ENCODE measurements at places on chromosomes 2 and 18.

GRCh38 chr2:97932975-97933662 is 62.6 kb downstream of the TMEM131 start:
- DNase-seq, result no peak

DNA sequence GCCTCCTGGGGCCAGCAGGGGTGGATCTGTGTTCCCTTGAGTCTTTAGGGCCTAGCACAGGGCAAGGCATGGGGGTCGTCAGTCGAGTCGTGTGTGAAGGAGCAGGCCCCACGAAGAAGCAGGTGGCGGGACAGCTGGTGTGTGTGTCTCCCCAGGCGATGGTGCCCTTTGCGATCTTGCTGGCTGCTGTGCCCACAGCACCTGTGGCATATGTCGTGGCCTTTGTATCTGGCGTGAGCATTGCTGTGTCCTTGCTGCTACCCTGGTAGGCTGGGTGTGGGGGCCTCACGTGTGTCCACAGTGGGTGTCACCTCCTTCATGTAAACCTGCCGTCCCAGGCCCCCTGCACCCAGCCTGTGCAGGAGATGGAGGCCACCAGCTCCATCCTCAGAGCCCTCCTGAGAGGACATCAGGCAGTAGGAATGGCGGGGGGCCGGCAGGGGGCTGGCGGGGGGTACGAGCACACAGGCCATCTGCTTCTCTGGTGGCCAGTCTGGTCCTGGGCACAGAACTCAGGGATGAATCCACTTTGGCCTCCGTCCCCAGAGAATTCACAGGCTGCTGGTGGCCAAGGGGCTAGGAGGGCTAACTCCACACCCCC is 13.2 kb downstream of the MFSD2B start:
- DNase-seq, result no peak

GRCh38 chr2:159450180-159450579 is 163.7 kb upstream of the WDSUB1 start:
- no peak for DNase-seq

- no peak for DNase-seq
These were observed 98.3 kb downstream of the ZNF804A start for GRCh38 chr2:184696644-184697043.

GRCh38 chr2:177551989-177552421 is 159.4 kb downstream of the AGPS start:
- DNase-seq, result no peak

- DNase-seq, result no peak
These were observed 99.7 kb downstream of the EIPR1 start for GRCh38 chr2:3277748-3278520.

DNA sequence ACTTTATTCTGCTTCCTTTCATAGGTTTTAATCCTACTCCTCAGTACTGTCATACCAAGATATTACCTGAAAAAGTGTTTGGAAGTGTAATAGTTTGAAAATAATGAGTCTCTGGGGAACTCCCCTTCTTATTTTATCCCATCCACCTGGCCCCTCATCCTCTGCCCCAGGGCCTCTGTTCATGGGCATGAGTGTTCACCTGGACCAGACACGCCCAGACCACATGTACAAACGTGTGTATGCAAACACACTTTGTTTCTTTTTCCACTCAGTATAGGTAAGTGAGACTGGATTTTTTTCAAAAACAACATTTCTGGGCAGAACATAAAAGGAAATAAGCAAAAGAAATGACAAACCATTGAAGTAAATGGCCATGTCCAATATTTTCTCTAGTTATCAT is 62.1 kb upstream of the THSD7B start:
- DNase-seq, result no peak

DNA sequence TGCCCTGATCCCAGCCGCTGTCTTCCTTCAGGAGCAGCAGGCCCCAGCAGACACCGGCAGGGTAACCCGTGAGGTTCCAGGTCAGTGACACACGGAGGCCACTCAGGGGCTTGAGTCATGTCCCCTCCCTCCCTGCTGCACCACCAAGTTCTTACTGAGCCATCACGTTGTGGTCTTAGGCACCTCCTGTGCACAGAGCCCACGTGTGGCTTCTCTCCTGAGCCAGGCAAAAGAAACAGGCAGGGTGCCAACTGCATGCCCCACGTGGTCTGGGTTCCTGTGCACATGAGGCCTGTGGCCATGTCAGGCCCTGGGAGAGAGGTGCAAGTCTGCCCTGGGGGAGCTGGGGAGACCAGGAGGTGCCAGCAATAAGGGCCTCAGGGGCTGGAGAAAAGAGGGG is 264.8 kb downstream of the KLHL29 start:
- DNase-seq, result no peak

DNA sequence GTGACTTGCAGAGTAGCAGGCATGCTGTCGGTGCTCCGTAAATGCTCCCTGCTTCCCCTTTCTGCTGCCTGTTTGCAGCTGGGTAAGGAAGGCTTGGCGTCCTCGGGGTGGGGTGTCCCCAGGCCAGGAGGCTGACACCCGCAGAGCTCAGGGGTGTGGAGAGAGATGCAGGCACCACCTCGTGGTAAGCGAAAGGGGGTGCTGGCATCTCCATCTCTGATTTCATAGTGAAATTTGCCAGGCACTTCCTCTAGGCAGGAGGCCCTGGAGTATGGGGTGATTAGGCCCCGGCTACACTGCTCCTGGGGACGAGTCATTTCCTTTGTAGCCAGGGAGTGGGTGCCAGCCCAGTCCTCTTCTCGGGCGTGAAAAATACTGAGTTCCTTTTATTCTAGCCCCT is 160.4 kb downstream of the KLHL29 start:
- DNase-seq, result no peak

DNA sequence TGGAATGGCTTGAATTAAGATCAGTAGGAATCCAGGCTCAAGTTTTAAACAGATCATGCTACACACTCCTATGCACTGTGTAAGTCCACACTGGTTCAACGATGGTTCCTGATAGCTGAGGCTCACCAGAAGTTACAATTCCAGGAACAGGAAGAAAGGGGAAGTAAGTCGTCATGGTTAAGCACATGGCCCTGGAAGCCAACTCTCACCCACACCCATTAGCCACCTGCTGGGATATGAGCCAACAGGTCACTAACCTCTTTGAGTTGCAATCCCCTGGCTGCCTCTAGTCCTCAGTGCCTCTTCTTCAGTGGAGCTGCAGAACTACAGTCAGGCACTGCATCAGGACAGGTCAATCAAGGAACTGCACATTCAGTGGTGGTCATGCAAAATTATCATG is 133.5 kb downstream of the TMEM182 start:
- no peak for DNase-seq

DNA sequence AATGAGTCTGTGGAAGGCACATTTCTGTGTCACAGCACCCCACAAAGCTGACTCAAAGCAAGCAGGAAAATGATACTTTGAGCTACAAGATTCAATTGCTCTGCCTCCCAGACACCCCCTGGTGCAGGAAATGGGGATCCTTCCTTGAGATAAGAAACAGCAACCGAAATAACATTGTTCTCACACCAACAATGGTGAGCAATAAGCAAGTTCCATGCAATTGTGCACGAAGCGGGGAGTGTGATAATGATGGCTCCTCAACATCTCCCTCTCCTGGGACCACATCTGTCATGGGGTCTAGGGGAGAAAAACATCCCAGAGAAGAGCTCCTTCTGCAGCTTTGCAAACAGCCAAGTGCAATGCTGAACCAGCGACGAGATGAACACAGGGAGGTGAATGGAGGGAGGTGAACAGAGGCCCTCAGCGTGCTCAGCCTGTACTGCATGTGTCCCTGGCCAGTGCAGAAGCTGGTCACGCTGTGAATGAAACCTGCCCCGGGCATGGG is 67.7 kb downstream of the PDCL3 start:
- DNase-seq, result no peak

GRCh38 chr2:202031246-202031951 is 2.3 kb upstream of the FZD7 start:
- DNase-seq, result no peak

DNA sequence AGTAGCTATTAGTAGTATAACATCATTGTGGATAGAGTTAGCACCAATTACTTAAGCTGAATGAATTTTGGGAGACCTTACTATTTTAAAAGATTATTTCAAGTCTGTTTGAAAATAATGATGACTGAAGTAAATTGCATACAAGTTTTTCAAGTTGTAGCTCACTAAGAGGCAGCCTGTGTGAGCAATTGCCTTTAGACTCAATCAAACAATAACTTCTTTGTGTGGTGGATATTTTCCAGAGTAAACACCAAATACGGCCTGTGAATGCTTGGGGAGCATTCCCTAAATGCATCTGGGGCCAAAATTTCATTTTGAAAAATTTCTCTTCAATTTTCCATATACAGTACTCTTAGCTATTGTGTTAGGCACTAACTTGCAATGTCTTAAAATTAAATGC is 7.9 kb downstream of the SERPINB12 start:
- DNase-seq, result no peak
